Non-pigmented ciliary epithelial cell (primary cell): ENCODE measurements at places on chromosomes 5 and 9.

DNA sequence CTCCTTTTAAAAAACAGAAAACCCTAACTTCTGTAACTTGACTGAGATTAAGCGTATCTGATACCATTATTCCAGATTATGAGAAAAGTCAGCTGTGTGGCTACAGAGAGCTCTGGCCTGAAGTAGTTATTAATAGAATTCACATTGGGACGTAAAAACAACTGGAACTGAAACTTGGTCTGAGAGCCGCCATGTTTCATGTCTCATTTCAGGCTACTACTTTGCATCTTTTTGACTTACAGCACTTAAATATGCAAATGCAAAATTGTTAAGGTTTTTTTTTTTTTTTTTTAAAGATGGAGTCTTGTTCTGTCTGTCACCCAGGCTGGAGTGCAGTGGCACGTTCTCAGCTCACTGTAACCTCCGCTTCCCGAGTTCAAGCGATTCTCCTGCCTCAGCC is 25.2 kb downstream of the MAP3K1 start:
- no peak for DNase-seq

DNA sequence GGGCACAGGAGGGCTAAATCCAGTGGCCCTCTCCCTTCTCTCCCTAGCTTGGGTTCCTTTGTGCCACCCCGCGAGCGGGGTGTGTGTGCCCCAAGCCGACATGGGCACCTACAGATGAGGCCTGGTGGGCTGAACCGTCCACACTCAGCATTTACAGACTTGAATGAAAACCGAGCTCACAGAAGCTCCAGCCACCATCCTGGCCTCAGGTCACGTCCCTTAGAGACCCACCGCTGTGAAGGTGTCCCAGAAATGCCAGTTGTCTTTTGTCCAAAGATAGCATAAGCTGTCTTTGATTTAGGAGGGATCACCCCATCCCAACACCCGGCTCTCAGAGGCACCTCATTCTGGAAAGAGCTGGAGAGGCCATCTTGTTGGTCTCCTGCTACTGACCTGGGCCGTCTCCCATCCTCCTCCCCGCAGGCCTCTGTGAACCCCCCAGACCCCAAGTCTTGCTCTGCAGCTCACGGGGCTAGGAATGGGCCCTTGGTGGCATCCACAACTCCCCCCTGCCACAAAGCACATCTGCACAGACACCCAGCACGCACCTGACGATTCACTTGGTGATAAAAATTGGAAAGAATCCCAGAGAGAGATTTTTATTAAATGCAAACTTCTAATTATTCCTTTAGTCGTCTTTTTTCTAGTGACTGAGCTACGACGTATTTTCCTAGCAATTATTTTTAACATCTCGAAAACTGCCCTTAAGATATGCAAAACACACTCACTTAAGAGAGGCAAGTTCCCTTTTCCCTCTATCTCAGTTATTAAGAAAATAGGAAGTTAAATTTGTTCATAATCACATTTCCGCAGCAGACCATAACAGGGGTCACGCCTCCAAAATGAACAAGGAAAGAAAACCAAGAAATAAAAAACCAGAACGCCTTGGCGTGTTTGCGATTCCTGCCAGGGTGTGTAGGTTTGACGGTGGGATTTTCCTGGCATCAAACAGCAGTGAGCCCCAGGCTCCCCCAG is 80.5 kb upstream of the LMX1B start:
- DNase-seq, result no peak

DNA sequence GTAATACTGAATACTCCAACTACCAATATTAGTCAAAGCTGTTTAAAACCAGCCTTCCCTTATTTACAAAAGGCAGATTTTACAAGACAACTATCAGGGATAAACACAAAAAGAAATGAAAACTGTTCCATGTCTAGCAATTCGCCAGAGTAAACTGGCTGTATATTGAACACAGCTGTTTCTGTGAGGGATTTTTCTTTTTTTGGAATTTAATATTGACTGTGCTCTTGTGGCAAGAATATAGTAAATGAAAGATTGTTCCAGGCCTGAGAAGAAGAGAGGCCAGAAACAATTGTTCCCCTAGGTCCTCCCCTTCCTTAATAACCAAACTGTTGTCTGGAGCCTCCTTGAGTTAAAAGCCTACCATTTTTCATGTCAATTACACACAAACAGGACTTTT is 188.6 kb downstream of the PDE4D start:
- DNase-seq, result no peak

DNA sequence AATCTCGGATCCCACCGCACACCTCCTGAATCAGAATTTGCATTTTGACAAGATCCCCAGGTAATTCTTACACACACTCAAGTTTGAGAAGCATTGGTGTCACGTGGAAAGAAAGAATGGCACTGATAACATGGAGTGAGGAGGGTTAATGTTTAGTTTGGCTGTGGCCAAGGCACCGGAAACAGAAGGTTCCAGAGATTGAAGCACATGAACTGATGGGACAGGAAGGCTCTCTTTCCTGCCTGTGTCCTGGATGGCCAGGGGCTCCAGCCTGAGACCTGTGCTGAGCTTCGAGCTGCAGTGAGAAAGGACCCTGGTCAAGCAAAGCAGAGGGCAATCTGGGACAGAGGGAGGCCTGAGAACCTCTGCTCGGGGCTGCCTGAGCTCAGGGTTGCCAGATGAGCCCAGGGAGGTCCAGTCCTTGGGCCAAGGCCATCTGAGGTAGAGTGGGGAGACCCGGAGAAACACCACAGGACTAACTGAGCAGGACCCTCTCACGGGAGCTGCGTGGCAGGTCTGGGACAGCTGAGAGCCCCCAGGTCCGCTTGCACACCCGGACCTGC is 27.3 kb downstream of the AFAP1L1 start:
- no peak for DNase-seq

GRCh38 chr9:122642226-122642625 is 15.2 kb downstream of the OR1B1 start:
- no peak for DNase-seq

- DNase-seq, result no peak
These were observed 109.8 kb upstream of the NFIL3 start for GRCh38 chr9:91533382-91533781.

DNA sequence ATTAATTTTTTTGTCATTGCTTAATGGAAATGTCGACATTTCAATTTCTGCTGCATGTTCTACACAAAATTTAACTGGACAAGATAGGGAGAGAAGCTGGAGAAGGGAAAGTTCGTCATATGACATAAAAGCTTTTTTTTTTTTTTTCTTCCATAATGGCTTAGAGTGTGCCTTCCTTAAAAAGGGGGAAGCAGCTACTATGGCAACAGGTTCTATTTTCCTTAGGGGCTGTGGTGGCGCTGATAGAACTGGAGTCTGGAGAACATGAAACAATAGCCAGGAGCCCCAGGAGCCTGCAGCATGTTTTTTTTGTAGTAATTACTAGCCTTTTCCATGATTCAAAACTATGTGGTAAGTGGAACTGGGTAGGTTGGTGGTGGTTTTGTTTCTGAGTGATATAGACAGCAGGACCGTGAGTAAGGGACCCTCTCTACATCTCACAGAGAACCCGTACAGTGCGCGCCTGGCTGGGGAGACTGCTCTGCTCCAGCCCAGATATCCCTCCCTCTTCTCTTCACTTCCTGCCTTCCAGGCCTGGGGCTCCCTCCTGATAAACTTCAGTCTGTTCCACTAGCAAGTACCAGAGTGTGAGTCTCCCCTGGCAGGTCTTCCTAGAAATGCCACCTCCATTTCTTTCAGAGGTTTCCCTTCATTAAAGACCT is 301.6 kb downstream of the NR3C1 start:
- DNase-seq, result no peak

GRCh38 chr5:147918101-147918685 is 11.9 kb upstream of the C5orf46 start:
- DNase-seq, result no peak
